Body of pancreas (tissue), 4 donors: ENCODE measurements at places on chromosomes 6 and 20. TPM values are rescaled to one million over a fixed set of nuclear protein-coding genes. Genes with fewer than 3 reads are reported as not detected.

- DNase-seq: no peak
These were observed 145.6 kb upstream of the PTPN1 start for GRCh38 chr20:50364542-50364941.

- no peak for DNase-seq
These were observed 154.1 kb downstream of the GJA10 start for GRCh38 chr6:90048206-90048967.

GRCh38 chr6:134599079-134599478 is 281.2 kb upstream of the SGK1 start:
- peak; percentile 19 for DNase-seq

GRCh38 chr6:129872586-129872985 is 11.5 kb upstream of the TMEM244 start:
- no peak for DNase-seq

DNA sequence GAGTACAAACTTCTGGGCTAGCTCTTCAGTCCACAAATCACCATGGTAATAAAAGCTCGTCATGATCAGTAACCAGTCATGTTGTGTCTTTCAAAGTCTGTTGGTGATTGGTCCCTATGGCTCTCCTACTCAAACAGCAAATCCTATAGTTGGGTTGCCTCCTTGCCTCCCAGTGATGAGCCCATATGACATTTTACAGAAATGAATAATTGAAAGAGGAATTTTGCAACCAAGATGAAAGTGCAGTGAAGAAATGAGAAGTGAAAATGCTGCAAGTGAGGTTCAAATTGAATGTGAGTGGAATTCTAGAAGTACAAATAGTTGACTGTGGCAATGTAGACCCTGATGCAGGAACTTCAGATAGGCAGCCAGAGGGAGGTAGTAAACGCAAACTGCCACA is 5.1 kb upstream of the SIRPD start:
- DNase-seq: no peak

- no peak for DNase-seq
These were observed 160.2 kb upstream of the SGK1 start for GRCh38 chr6:134477991-134478635.

DNA sequence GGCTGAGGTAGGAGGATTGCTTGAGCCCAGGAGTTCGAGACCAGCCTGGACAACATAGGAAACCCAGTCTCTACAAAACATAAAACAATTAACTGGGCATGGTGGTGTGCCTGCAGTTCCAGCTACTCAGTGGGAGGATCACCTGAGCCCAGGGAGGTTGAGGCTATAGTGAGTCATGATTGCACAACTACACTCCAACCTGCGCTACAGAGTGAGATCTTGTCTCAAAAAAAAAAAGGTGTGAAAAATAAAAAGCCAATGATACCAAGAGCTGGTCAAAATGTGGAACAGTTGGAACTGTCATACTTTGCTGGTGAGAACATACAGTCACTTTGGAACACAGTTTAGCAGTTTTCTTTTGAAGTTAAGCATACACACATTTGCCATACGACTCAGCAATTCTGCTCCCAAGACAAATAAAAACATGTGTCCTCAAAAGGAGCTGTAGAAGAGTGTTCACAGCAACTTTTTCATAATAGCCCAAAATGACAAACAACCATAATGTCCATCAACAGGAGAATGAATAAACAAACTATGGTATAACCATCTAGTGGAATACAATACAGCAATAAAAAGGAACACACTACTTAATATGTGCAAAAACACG is 21.6 kb upstream of the FKBP5 start:
- no peak for DNase-seq

- no peak for DNase-seq
These were observed 42.7 kb downstream of the FILIP1 start for GRCh38 chr6:75450903-75451302.

DNA sequence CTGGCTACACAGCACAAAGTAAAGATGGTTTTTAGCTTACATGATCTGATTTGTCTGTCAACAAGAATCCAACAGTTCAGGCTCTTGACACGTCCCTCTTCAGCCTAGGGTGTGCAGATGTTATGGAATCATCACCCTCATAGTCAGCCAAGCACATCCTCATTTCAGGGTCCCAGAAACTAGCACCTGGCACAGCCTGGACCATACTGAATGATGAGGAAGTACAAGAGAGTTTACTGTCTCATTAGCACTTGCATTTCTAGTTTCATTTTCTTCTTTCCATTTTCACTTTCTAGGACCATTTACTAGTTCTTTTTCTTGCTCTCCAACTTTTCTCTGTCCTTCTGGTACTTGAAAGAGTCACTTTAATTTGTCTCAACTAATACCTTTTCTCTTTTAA is 6.5 kb downstream of the RIPOR2 start:
- no peak for DNase-seq

- DNase-seq: peak; percentile 36
These were observed 18.1 kb downstream of the BPI start for GRCh38 chr20:38321959-38322598.

- no peak for DNase-seq
These were observed 160.2 kb downstream of the BTBD3 start for GRCh38 chr20:12077875-12078274.

GRCh38 chr6:155412335-155412734 is 43.3 kb downstream of the NOX3 start:
- DNase-seq: no peak

GRCh38 chr20:36182604-36183154 is 28.1 kb downstream of the EPB41L1 start:
- no peak for DNase-seq

DNA sequence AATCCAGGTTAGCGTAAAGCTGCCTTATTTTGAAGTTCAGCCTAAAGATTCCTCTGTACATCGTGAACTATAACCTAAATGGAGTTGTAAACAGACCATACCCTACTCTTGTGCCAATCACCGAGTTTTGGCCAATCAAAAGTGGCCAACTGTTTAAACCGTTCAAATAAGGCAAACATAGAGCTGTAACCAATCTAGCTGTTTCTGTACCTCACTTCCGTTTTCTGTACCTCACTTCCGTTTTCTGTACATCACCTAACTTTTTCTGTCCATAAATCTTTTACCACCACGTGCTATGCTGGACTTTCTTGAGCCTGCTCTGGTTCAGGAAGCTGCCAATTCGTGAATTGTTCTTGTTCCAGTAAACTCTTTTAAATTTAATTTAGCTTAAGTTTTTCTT is 39.7 kb downstream of the LBP start:
- DNase-seq: no peak

DNA sequence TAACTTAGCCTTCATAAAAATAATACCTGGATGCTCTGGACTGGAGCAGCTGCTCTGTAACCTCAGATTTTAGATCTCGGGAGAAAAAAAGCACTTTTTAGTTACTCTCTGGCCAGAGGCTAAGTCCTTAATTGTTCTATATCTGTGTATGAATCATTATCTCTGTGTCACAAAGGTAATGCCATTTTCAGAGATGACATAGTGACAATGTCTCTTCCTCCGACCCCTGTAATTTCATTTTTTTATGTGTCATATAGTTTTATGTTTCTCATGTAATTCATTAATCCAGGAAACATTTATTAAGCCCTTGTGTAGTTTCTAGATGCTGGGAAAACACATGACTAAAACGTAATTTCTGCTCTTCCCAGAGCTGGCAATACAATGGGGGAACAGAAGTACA is 55.6 kb downstream of the SENP6 start:
- DNase-seq: no peak

DNA sequence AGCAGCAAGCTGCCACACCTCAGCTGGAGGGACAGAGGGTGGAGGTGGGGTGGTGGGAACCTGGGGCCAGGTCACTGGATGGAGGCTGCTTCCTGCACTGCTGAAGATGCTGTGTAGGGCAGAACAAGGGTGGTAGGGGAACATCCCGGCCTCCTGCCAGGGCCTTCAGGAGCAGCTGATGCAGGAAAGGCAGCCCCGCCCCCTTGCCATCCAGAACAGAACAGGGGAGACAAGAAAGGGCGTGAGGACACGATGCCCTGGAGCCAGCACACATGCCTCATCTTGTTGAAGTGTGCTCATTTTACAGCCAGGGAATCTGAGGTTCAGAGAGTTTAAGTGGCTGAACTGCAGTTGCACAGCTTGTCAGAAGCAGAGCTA is 43.1 kb upstream of the PHACTR3 start:
- no peak for DNase-seq

DNA sequence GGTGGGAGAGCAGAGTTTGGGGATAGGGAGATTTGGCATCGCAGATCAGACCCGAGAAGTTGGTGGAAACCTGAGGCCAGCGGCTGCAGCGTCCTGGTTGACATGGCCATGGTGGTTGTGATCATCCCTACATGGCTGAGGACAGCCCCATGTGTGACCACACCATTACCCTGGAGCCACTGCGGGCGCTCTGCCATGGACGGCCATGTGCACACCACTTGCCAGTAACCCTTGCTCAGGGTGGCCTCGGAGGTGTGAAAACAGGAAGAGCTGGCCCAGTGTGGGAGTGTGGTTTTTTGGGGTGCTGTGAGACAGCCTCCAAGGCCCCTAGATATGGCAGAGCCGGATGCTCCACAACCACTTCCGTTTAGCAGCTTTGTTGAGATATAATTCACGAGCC is 64.4 kb downstream of the TMEM242 start:
- no peak for DNase-seq

DNA sequence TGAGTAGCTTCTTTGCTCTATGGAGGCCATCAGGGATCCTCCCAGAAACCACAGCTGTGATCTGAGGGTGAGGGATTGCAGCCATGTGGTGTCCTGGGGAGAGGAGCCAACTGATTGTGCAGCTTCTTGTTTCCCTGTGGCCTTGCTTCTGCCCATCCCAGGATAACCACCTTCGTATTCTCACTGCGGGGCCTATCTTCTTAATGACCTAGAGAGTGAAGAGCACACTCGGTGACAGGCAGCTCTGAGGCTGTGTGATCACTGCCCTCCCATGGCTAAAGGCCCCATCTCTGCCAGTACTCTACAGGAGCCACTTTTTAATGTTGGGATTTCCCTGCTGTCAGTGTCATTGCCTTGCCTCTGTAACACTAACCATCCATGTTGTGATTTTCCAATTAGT is 5.3 kb upstream of the RAET1L start:
- DNase-seq: no peak

Gene ARMH2
- not detected for total RNA-seq

Gene TP53TG5
- not detected for total RNA-seq

Gene APMAP
- 38.9 TPM for total RNA-seq

Gene BTNL2
- not detected for total RNA-seq

Gene PMEPA1
- total RNA-seq: 23.9 TPM

Gene ZNF831
- total RNA-seq: 0.66 TPM

Gene LY6G6D
- total RNA-seq: not detected

Gene TRIM15
- total RNA-seq: 0.52 TPM

Gene MCHR2
- total RNA-seq: not detected

Gene WFDC2
- 11.9 TPM for total RNA-seq

Gene TREM1
- not detected for total RNA-seq

Gene PAK5
- 0.33 TPM for total RNA-seq

Gene KHDRBS2
- total RNA-seq: not detected
